ENCODE measurements at places on chromosomes 3 and 15.

DNA sequence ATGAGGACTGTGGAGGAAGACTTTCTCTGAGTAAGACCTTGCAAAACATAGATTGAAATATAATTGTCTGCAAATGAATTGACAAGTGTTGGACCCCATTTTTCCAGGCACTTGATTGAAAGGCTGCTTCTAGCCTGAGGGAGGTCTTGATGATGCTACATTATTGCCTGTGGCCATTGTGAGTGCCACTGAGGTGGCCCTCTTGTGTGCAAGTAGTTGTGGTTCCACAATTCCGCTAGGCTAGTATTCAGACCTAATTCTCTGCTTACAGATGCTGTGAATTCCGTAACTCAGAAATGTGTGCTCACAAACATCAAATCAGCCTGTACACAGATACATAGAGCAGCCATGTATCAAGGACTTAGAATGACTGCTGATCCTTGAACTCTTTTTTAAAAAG, 34.7 kb downstream of the FNDC3B start:
- DNase-seq, result no peak

- DNase-seq, result no peak
Observed at GRCh38 chr15:88089731-88090130, 166.8 kb downstream of the NTRK3 start.

- DNase-seq, result no peak
Observed at GRCh38 chr3:13338231-13338630, 81.9 kb downstream of the NUP210 start.

DNA sequence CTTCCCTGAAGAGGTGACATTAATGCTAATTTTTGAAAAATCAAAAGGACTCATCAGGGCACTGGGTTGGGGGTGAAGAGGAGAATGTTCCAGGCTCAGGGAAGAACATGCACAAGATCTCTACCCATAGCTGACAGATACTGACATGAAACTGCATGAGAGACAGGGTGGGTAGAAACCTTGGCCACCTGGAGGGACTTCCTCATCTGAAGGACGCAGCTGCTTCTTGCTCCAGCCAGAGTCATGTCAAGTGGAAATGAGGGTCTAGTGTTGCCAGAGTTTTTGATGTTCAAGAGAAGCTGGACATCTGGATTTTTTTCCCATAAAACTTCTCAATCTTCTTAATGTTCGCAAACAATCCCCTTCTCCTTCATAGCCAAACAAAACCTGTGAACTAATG, 29.7 kb downstream of the AMOTL2 start:
- DNase-seq, result no peak

- no peak for DNase-seq
Observed at GRCh38 chr15:43483297-43484128, 9.4 kb downstream of the TP53BP1 start.

- DNase-seq, result no peak
Observed at GRCh38 chr3:76643623-76644304, 396.1 kb upstream of the ROBO2 start.

GRCh38 chr3:55247666-55248065, 239.4 kb downstream of the WNT5A start:
- DNase-seq, result no peak

DNA sequence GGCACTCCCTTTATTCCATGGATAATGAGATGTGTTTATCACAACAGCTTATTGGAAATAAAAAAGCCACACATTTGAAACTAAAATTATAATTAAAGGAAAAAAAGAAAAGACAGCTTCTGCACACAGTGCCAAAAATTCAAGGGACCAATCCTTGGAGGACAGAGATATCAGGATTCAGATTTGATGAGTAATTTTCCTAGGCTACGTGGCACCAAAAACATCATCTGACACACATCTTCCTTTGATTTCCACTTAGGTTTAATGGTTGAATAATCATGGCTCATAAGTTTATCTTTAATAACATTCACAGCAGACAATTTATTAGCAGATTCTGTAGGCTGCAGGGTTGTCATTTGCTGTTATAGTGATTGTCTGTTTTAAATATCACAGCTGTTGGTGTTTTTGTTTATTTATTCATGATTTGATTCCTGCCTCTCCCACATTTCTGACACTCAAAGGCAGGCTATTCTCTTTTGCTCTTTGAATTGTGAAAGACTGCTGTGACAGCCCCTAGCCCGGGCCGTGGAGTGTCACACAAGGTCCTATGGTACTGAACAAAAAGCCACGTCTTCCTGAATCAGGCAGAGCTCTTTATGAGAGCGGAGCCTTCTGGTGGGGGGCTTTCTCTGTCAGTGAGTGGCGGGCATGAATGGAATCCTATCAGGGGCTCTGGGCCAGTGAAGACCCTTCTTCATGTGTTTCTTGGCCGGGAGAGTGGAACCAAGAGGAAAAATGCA, 708.5 kb downstream of the SQOR start:
- no peak for DNase-seq

- DNase-seq, result no peak
Observed at GRCh38 chr15:48096813-48097212, 24.0 kb upstream of the SLC24A5 start.

DNA sequence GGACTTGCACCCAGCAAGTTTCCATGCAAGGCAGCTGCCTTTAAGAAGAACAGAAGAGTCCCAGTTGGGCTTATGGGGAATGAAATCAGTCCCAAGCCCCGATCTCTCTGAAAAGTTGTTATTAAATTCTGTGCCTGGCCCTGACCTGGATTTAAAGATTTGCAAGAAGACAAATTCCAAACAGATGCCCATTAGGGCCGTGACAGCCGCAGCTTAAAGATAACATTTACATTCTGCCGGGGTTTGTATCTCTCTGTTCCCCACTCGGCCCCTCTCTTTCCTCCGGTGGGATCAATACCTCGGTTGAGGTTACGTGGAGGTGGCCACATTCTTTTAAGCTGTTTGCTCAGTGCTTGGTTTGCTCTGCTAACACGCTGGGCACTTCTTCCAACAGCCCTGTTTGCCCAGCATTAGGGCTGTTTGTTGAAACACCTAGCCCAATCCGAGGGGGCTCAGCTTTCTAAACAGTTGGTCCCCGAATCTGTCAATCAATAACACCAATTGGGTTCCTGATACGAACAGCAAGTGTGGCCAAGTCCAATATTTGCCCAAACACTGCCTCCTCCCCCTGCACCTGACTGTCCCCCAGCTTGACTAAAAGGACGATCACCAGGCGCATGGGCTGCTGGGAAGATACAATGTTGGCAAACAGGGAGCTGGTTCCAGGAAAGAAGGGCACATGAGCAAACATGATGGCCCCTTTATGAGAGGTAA, 108.6 kb downstream of the RPLP1 start:
- DNase-seq, result no peak

GRCh38 chr15:31358163-31358562, 31.5 kb downstream of the KLF13 start:
- no peak for DNase-seq

- no peak for DNase-seq
Observed at GRCh38 chr3:64460877-64461276, 226.9 kb downstream of the ADAMTS9 start.

DNA sequence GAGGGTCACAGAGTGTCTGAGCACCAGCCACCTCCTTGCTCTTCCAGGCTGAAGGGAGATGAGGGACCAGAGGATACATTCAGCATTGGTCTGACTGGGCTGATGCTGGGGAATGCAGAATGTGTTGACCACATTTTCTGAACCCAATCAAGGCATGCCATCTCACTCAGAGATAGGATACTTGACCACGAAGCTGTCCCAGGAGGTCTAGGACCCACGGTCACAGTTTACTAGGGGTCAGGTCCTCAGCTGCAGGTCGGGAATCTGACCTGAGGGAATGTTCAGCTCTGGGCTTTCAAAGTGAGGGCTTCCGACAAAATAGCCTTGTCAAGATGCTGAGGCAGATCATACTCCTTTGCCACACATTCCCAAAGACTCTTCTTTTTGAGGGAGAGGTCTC, 19.6 kb downstream of the PLA2G4E start:
- DNase-seq, result no peak

GRCh38 chr3:48394391-48394790, 22.4 kb downstream of the FBXW12 start:
- DNase-seq, result no peak

- no peak for DNase-seq
Observed at GRCh38 chr15:76310475-76311099, 682 bp downstream of the ETFA start.

GRCh38 chr3:54949491-54950044, 21.7 kb upstream of the LRTM1 start:
- DNase-seq, result no peak

DNA sequence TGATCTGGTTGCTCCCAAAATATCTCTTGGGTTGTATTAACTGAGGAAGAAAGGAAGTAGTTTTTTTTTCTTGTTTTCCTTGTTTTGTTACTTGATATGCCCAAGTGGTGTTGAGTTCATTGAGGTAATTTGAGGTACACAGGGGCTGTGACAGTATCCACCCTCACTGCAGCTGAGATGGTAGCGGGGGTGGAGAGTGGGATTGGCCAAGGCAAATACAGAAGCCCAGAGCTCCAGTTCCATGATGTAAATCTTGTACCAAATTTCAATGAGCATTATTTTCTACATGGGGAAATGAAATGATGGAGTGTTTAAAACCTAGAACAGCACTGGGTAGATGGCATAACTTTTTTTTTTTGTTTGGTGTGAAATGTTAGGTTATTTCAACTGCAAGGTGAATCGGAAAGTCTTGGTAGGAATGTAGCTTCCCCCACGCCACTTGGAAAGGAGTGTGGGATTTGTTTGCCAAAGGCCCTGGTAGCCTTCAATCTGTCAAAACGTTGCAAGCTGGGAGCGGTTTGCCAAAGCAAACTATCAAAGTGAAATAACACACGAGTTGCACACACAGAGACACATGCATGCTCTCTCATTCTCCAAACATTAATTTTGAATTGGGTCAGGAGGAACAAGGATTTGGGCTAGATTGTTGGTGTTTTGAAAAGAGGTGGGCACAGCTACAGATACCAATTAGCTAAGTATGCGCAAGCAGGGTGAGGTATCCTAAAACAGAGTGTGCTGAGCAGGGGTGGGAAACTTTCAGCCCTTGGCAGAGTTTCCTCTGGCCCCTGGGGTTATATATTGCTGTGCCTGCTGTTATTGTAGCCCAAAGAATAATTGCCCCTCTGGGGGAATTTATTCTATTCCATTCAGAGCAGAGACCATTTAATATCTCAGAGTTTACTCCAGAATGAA, 34.6 kb downstream of the THSD4 start:
- DNase-seq, result peak; percentile 58

- no peak for DNase-seq
Observed at GRCh38 chr15:26126070-26126469, 262.9 kb upstream of the ATP10A start.

- no peak for DNase-seq
Observed at GRCh38 chr15:74937272-74937589, 642 bp downstream of the COX5A start.

DNA sequence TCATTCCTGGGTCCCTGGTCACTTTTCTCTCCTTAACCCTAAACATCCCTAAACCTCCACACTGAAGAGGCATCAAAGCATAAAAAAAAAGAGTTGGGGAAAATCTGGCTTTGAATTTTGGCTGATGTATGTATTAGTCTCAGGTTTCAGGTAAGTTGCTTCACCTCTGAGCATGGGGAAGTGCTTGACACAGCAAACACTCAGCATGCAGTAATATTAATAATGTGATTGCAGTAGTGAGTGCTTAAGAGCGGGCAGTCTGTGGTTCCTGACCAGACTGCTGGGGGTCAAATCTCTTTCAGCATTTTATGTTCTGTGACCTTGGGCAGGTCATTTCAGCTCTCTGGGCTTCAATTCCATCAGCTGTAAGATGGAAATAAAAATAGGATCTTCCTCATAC, 467.9 kb downstream of the SOX2 start:
- no peak for DNase-seq

DNA sequence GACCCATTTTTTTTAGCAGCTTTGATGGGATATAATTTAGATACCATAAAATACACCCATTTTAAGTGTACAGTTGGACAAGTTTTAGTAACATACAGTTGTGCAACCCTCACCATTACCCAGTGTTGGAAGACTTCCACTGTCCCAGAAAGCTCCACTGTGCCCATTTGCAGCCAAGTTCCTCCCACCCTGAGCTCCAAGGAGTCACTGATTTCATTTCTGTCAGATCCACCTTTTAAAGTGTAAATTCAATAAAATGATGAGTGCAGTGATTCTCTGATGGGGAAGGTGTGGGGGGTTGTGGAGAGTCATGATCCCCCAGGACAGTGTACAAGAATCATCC, 93.2 kb upstream of the IGF1R start:
- DNase-seq, result no peak

GRCh38 chr3:97579365-97579764, 185.2 kb upstream of the ARL6 start:
- DNase-seq, result no peak

DNA sequence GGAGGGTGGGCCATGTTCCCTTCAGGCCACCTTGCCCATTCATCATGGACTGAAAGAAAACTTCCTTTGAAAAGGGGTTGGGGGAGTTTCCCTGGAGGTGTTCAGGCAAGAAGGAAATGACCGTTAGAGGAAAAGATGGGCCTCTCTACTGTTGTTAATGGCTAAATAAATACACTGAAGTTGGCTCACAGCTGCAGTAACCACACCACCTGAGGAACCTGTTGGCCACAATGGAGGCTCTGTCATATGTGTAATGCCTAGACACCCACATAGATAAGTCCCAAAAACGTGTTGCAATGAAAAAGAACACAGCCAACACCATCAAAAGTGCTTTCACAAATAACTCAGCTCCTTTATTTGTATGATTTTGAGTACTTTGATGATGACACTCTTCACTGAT, 38.2 kb upstream of the FAM3D start:
- DNase-seq, result no peak

DNA sequence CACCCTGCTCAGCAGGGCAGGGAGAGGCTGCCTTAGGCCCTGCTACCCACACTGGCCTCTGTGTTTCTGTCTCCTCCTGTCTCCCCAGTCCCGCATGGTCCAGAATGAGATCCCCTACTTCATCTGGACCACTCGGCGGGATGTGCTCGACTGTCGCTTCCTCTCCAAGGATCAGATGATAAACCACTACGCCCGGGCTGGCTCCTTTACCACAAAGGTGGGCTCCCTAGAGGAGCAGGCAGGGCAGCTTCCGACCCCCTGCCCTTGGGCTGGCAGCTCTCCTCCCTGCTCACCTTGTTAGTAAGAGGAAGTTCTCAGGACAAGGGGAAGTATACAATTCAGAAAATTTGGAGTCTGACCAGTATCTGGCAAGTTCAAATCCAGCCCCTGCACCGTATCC, 5.9 kb downstream of the TTLL3 start:
- no peak for DNase-seq

GRCh38 chr15:100405179-100405578, 63.4 kb upstream of the ADAMTS17 start:
- no peak for DNase-seq

- no peak for DNase-seq
Observed at GRCh38 chr3:131110087-131110486, 83.4 kb downstream of the NEK11 start.

GRCh38 chr15:97747342-97747741, 213.2 kb upstream of the ARRDC4 start:
- DNase-seq, result no peak

DNA sequence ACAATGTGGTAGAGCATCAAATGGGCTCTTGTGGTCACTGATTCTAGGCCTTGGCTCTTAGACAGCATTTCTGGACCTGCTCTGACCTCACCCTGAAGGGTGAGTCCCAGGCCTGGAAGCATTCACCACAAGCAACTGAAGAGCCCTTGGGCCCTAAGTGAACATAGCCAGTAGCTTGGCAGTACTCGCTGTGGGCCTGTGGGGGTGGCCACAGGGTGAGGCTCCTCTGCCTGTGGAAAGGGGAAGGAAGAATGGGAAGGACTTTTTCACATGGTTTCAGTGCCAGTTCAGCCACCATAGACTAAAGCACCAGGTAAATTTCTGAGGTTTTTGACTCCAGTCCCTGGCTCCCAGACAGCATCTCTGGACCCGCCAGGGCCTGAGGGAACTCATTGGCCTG, 5.1 kb upstream of the ZSCAN2 start:
- DNase-seq, result no peak

GRCh38 chr15:89462198-89462912, 34.0 kb downstream of the RHCG start:
- no peak for DNase-seq

Measured in left cardiac atrium (tissue), 4 donors.